ENCODE measurements at places on chromosomes 1 and 21.

DNA sequence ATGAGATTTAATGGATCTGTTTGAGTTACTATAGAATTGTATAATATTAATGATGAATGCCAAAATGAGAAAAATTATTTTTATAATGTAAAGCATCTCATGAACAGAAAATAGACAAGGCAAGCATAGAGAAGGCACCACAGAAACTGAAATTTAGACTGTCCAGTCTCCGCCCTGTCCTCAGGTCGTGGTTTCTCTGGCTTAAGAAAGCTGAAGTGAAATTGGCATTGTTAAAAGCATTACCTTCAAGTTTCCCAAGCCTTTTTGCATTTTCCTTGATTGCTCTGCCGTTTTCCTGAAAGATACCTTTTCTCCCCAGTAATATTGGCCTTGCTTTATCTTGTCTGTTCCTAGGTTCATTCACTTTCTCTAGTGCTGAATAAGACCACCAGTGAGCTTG lies 58.0 kb downstream of the VPS13D start:
- DNase-seq, result no peak

- no peak for DNase-seq
These were observed 6.9 kb upstream of the FBLIM1 start for GRCh38 chr1:15751717-15752116.

GRCh38 chr1:110542725-110543124 lies 23.8 kb upstream of the KCNA10 start:
- no peak for DNase-seq

GRCh38 chr1:92913093-92913819 lies 48.0 kb downstream of the DIPK1A start:
- no peak for DNase-seq

DNA sequence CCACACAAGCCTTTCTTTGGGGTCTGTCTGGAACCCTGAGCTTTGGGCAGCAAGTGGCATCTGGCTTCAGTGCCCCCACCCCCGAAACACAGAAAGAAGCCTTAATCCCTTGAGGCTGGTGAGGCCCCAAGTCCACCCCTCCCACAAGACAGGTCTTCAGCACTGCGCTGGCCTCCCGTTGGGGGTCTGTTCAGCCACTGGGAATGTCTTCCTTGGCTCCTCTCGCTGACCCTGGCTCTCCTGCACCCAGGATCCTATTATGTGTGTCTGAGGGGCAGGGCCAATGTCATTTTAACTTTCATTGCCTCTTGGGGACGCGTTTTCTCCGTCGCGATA lies 26.9 kb downstream of the ATP8B2 start:
- DNase-seq, result no peak

- peak; percentile 92 for DNase-seq
These were observed 6.5 kb upstream of the PADI2 start for GRCh38 chr1:17125756-17126237.

DNA sequence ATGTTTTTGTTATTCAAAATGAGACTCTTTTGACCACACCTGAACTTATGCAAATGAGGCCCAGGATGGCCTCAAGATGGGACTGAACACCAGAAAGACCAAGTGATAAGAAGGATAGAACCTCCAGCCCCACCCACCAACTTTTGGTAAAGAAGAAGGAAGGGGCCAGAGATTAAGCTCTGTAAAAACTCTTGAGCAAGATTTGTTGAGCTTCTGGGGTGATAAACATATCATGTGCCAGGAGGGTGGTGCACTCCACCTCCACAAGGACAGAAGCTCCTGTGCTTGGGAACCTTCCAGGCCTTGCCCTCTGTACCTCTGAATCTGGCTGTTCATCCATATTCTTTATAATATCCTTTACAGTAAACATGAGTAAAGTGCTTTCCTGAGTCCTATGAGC lies 5.3 kb downstream of the RSPH1 start:
- no peak for DNase-seq

DNA sequence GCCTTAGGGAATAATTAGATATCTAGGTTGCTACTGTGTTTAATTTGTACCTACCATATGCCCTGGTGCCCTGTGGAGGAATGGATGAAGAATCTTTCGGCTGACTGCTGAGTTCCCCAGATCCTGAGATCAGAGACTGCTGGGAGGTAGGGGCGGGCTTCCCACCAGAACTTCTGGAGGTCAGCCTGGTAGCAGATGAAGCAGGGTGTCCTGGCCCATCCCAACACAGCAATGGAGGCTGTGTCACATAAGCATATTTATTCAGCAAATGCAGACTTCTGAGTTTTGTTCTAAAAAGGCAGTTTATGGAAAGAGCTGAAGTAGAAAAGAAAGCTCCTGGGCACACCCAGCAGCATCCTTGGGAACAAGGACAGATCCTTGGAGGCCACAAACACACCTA lies 74.0 kb downstream of the KRTAP19-8 start:
- DNase-seq, result no peak

DNA sequence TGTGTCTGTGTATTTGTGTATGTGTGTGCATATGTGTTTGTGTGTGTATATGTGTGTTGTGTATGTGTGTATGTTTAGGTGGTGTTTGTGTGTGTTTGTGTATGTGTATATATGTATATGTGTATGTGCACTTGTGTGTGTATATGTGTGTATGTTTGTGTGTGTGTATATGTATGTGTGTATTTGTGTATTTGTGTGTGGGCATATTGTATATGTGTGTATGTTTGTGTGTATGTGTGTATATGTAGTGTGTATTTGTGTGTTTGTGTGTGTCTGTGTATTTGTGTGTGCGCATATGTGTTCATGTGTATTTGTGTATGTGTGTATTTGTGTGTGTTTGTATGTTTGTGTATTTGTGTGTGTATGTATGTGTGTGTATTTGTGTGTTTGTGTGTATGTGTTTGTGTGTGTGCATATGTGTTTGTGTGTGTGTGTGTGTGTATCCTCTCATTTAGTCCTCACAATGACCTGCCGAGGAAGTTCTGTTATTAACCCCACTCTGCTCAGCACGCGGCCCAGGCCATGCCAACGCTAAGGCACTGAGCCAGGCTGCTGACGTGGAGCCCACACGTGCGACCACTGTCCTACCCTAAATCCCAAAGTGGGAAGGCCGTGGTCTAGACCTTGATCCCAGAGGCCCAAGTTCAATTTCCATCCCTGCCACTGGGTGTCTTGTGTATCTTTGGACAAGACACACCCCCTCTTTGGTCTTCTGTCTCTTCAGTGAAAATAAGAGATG lies 43.2 kb upstream of the TMEM51 start:
- no peak for DNase-seq
